ENCODE measurements at places on chromosomes 3 and 15.

- peak; percentile 6 for DNase-seq
Measured at GRCh38 chr15:87816016-87816415, 440.5 kb downstream of the NTRK3 start.

GRCh38 chr15:60255390-60255789 is 142.4 kb downstream of the ANXA2 start:
- peak; percentile 5 for DNase-seq

GRCh38 chr15:101679806-101680205 is 27.6 kb upstream of the TM2D3 start:
- DNase-seq = no peak

DNA sequence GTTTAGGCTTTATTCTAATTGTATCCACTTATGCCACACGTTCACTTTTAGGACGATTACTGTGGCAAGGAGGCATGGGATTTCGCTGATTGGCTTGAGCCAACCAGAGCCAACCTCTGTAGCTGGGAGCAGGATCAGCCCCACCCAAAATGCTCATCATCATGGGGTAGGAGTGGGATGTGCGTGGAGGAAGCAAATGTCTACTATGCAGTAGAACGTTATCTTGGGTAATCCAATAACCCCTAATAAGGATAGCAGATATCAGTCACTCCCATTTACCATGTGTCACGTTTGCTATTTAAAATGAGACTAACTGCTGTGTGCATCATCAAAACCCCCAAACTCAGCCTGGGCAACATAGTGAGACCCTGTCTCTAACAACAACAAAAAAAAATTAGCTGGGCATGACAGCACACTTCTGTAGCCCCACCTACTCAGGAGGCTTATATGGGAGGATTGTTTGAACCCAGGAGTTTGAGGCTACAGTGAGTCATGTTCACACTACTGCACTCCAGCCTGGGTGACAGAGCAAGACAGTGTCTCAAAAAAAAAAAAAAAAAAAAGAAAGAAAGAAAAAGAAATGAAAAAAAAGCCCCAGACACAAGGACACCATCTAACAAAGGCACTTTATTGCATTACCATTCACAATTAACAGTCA is 17.8 kb upstream of the ITGB5 start:
- DNase-seq = no peak

GRCh38 chr3:124700880-124701684 is 29.2 kb upstream of the UMPS start:
- peak; percentile 44 for DNase-seq

DNA sequence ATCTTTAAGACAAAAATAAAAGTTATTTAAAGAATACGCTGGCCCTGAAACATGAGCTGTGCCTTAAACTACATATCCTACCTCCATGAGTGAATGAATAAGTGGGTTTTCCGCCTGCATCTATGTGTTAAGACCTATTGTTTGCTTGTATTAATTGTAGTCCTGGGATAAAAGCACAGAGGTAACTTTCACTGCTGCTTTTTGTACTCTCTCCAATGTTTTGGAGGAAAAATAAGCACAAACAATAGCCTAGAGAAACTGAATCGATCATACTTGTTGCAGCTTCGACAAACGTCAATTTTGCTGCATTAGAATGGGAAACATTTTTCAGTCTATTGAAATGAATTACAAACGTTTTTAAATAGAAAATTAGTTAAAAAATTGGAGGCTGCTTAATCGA is 1.3 kb upstream of the CTNNB1 start:
- DNase-seq = no peak

GRCh38 chr15:74828835-74829234 is 2.4 kb downstream of the CPLX3 start:
- no peak for DNase-seq

All from fibroblast of skin of right quadriceps (primary cell).